CD8-positive, alpha-beta memory T cell (primary cell): ENCODE measurements at places on chromosomes 16 and 17. TPM values are rescaled to one million over a fixed set of nuclear protein-coding genes. Genes with fewer than 3 reads are reported as not detected.

GRCh38 chr17:78947235-78948149 lies 22.3 kb upstream of the TIMP2 start:
- DNase-seq, result no peak
- H3K27me3 ChIP-seq, result no peaks in the 10 kb centered on the region
- no peaks in the 10 kb centered on the region for H3K36me3 ChIP-seq
- H3K4me1 ChIP-seq, result no peaks in the 10 kb centered on the region
- no peak overlapping the region for H3K27ac ChIP-seq

DNA sequence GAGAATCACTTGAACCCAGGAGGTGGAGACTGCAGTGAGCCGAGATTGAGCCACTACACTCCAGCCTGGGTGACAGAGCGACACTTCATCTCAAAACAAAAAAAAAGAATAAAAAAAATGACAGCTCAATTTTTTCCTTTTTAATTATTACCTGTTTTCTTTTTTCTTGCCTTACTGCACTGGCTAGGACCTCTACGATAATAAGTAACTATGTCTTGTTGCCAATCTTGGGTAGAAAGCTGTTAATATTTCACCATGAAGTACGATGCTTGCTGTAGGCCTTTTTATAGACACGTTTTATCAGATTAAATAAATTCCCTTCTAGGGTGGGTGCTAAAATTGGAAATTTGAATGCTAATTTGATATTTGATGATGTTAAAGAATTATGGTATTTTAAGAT lies 82.8 kb downstream of the GLG1 start:
- H3K27ac ChIP-seq, result no peak overlapping the region
- no peaks in the 10 kb centered on the region for H3K4me1 ChIP-seq
- H3K27me3 ChIP-seq, result no peaks in the 10 kb centered on the region
- no peak for DNase-seq

DNA sequence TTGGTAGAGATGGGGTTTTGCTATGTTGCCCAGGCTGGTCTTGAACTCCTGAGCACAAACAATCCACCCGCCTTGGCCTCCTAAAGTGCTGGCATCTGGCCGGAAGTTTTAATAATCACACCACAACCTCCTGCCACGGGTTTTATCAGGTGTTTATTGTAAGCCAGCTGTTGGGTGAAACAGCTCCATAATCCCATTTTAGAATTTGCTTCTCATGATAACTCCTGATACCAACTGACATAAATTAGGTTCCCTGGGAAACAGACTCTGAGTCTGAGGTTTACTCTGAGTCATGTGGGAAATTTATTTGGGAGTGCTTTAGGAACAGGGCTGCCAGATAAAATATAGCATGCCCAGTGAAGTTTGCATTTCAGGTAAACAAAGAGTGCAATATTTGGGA lies 122.6 kb upstream of the MED13 start:
- no peak overlapping the region for H3K27ac ChIP-seq
- no peaks in the 10 kb centered on the region for H3K4me1 ChIP-seq
- H3K27me3 ChIP-seq, result no peaks in the 10 kb centered on the region
- H3K4me3 ChIP-seq, result no peak overlapping the region

DNA sequence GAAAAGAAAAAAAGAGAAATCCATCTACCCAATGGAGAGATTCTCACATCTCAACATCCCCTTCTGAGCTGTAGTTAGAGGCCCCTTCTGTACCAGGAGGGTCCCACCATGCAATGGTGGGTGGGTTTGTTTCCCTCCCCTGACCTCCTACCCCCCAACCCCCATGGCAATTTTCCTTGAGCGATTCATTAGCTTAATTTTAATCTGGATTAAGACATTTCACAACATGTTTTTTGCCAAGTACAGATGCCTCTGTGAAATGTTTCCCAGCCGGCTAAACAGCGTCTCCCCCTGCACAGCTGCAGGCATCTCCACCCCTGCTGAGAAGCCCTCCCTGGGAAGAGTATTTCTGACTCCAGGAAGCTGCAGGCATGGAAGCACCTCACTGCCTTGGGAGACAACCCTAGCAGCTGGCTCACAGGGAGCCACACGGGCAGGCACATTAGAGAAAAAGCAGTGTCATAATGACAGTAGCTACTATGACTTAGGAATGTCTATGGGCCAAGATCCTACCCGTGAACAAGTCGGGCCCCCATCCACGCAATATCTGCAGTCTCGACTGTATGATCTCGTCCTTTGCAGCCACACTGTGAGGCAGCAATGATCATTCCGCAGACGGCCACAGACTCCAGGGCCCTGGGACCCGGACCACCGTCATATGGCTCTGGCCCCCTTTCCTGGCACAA lies 117.3 kb downstream of the ADCY9 start:
- H3K27me3 ChIP-seq, result no peaks in the 10 kb centered on the region
- peaks cover 10% of the 10 kb centered on the region for H3K4me1 ChIP-seq
- H3K36me3 ChIP-seq, result no peaks in the 10 kb centered on the region
- H3K27ac ChIP-seq, result no peak overlapping the region
- no peak for DNase-seq
- no peak overlapping the region for H3K4me3 ChIP-seq

DNA sequence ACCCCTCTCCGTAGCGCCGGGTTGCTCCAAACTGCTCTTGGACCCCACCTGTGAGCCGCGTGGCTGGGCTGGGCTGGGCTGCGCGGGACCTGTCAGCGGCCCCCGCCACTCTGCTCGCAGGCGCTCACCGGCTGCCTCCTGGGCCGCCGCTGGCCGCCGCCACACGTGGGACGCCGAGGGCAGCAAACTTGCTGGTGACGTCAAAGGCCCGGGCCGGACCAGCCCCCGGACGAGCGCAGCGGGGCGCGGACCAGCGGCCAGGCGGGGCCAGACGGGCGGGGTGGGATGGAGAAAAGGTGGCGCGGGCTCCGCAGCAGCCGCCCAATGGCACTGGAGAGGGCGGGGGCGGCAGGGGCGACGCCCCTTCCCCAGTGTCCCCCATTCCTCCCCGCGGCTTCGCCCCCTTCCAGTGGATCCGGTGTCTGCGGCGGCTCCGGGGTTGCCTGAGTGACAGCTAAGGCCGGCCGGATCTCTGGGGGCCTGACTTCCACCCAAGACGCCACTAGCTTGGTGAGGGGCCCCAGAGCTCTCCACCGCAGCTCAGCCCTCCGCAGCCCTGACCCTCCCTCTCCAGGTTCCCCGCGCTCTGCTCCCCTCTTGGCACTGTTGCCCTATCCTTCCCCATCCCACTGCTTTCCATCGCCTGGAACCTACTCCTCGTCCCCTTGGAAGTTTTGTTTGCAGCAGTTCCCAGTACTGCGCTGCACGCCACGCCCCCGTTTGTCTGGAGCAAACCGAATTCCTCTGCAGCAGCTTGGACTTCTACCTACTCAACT lies at the start of gene HS3ST3A1:
TSS of gene HS3ST3A1 (minus strand) at position 154 of the 776 bp plus-strand sequence. CDS start 800 bp downstream, outside the sequence.
- H3K36me3 ChIP-seq, result no peaks in the 10 kb centered on the region
- peaks cover 9% of the 10 kb centered on the region for H3K27me3 ChIP-seq
- no peaks in the 10 kb centered on the region for H3K4me1 ChIP-seq
- peak within 1 kb of the TSS; percentile 4 for H3K27ac ChIP-seq
- H3K4me3 ChIP-seq, result no peak within 1 kb of the TSS
- no peak for DNase-seq

- no peak for DNase-seq
- no peak overlapping the region for H3K4me3 ChIP-seq
- H3K36me3 ChIP-seq, result no peaks in the 10 kb centered on the region
- no peak overlapping the region for H3K27ac ChIP-seq
- no peaks in the 10 kb centered on the region for H3K4me1 ChIP-seq
These were observed 17.2 kb upstream of the OSGIN1 start for GRCh38 chr16:83935858-83936255.

DNA sequence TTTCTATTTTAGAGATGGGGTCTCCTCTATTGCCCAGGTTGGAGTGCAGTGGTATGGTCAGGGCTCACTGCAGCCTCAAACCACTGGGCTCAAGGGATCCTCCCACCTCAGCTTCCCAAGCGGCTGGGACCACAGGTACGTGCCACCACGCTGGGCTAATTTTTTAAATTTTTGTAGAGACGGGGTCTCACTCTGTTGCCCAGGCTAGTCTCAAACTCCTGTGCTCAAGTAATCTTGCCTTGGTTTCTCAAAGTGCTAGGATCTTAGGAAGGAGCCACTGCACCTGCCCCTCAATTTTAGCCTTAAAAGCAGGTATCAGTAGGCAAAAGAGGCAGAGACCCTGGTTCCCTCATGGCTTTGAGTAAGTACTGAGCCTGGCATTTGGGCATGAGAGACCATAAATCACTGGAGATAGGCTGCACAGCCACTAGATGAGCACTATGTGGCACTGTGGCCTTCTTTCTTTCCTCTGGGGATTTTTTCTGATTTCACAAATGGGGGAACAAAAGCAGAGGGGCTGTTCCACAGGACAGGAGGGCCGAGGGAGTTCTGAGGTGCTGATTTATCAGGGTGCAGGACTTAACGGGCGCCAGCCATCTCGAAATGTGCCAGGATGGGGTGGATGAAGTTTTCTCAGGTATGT lies 82.2 kb downstream of the PLXDC1 start:
- H3K4me3 ChIP-seq, result no peak overlapping the region
- H3K36me3 ChIP-seq, result no peaks in the 10 kb centered on the region
- H3K4me1 ChIP-seq, result no peaks in the 10 kb centered on the region
- no peak overlapping the region for H3K27ac ChIP-seq
- DNase-seq, result no peak
- H3K27me3 ChIP-seq, result no peaks in the 10 kb centered on the region

- no peaks in the 10 kb centered on the region for H3K27me3 ChIP-seq
- no peaks in the 10 kb centered on the region for H3K36me3 ChIP-seq
- H3K27ac ChIP-seq, result no peak overlapping the region
- DNase-seq, result no peak
- H3K4me1 ChIP-seq, result peaks cover 13% of the 10 kb centered on the region
These were observed 4.9 kb upstream of the STAT5A start for GRCh38 chr17:42283241-42284023.

GRCh38 chr16:68065716-68066305 lies 19.4 kb upstream of the NFATC3 start:
- peaks cover 84% of the 10 kb centered on the region for H3K4me1 ChIP-seq
- H3K4me3 ChIP-seq, result no peak overlapping the region
- no peak overlapping the region for H3K27ac ChIP-seq
- no peaks in the 10 kb centered on the region for H3K36me3 ChIP-seq
- DNase-seq, result no peak

DNA sequence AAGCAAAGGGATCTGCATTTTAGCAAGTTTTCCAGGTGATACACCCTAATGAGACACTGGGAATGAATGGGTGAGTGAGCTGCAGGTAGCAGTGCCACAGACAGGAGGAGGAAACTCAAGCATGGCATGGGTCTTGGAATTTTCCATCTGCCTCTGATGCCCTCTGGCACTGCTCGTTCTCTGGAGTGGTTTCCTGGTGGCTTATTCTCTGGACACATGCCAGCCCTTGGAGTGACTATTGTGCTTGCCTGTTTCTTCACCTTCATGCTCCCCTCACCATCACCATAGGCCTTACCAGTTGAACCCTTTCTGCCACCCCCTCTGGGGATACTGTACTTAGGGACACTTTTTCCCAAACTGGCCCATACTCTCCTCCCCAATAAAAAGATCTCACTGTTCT lies 1.6 kb downstream of the COASY start:
- no peak for DNase-seq
- peak overlapping the region; percentile 93 for H3K4me3 ChIP-seq
- no peaks in the 10 kb centered on the region for H3K27me3 ChIP-seq

GRCh38 chr16:2767891-2768290 lies 9.2 kb downstream of the ELOB start:
- no peak overlapping the region for H3K4me3 ChIP-seq
- no peaks in the 10 kb centered on the region for H3K4me1 ChIP-seq
- DNase-seq, result no peak
- H3K27ac ChIP-seq, result no peak overlapping the region

GRCh38 chr16:14483819-14484385 lies 146.2 kb downstream of the PARN start:
- H3K27me3 ChIP-seq, result no peaks in the 10 kb centered on the region
- H3K4me3 ChIP-seq, result no peak overlapping the region
- H3K27ac ChIP-seq, result no peak overlapping the region
- peaks cover 12% of the 10 kb centered on the region for H3K4me1 ChIP-seq

DNA sequence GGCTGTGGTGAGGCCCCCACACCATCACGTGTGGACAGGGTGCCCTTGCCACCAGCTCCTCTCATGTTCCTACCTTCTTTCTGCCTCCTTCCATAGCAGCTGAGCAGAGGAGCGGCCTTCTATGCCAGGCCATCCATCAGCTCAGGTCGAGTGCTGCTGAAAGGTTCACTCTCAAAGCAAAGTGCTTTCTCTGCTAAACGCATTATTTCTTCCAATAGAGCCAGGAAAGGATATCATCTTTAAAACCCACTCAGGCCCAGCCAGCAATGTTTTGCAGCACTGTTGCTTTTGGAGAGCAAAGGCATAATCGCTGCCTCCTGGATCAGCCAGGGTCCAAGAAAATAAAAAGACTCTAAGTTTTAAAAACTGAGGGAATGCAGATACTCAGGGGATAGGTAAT lies 54.9 kb upstream of the GPRC5B start:
- H3K4me3 ChIP-seq, result no peak overlapping the region
- no peak overlapping the region for H3K27ac ChIP-seq
- H3K4me1 ChIP-seq, result no peaks in the 10 kb centered on the region
- H3K36me3 ChIP-seq, result no peaks in the 10 kb centered on the region
- DNase-seq, result no peak

The KRT36 gene
- not detected for total RNA-seq

The TBC1D3 gene
- total RNA-seq, result 1.6 TPM

The NKD1 gene
- 1.5 TPM for total RNA-seq

The HOXB4 gene
- total RNA-seq, result 3.7 TPM

The HSD11B2 gene
- 1.1 TPM for total RNA-seq

The KRT24 gene
- total RNA-seq, result not detected

The JUP gene
- 0.35 TPM for total RNA-seq

The ASPA gene
- not detected for total RNA-seq

The PLLP gene
- total RNA-seq, result not detected

The MMP2 gene
- total RNA-seq, result not detected

The SLC39A11 gene
- total RNA-seq, result 17.2 TPM

The ZNF469 gene
- total RNA-seq, result 1.5 TPM

The SHISA6 gene
- not detected for total RNA-seq

The PNMT gene
- total RNA-seq, result not detected
